ENCODE measurements at places on chromosomes 4 and X.
A peak's percentile ranks its signal among the peaks of the same experiment; 100 is the strongest.

GRCh38 chr4:39648213-39648612 is 9.5 kb upstream of the SMIM14 start:
- no peak for DNase-seq

- peak; percentile 61 for DNase-seq
Measured at GRCh38 chr4:4990857-4991540, 28.3 kb downstream of the CYTL1 start.

DNA sequence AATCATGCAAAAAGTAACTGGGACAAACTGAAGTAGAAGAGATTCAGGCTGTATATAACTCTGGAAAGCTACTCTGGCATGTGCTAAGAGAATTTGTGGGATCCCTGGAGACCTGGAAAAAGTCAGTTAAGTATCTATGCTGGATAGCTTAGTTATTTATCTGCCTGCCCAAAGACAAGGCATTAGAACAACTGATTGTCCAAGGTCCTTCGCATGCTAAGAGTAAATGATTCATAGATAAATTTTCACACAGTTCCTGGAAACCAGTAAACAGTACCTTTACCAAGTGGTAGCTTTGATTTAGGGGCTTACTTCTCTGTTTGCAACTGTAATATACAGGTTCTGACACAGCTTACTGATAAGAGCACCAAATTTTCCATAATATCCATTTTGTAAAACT is 104.8 kb downstream of the ATP11C start:
- DNase-seq, result no peak

GRCh38 chr4:174265916-174266315 is 17.6 kb downstream of the FBXO8 start:
- peak; percentile 6 for DNase-seq

- peak; percentile 4 for DNase-seq
Measured at GRCh38 chr4:129446074-129446473, 350.1 kb downstream of the C4orf33 start.

DNA sequence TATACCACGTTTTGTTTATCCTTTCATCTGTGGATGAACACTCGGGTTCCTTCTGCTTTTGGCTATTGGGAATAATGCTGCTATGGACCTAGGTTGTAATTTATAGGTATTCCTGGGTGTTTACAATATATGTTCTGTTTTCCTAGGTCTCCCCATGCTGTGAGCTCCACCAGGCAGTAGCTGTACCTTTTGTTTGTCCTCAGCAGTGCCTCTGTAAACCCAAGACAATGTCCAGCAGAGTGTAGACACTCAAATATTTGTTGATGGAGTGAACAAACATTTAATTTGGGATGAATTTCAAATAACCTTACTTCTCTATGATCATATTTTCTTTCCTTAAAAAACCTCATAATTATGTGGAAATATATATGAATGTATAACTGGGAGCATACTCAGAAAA is 259.5 kb upstream of the BOD1L1 start:
- DNase-seq, result no peak

- DNase-seq, result peak; percentile 13
Measured at GRCh38 chr4:185740471-185740873, 71.5 kb downstream of the SORBS2 start.
